ENCODE measurements at places on chromosomes 2 and 18.

DNA sequence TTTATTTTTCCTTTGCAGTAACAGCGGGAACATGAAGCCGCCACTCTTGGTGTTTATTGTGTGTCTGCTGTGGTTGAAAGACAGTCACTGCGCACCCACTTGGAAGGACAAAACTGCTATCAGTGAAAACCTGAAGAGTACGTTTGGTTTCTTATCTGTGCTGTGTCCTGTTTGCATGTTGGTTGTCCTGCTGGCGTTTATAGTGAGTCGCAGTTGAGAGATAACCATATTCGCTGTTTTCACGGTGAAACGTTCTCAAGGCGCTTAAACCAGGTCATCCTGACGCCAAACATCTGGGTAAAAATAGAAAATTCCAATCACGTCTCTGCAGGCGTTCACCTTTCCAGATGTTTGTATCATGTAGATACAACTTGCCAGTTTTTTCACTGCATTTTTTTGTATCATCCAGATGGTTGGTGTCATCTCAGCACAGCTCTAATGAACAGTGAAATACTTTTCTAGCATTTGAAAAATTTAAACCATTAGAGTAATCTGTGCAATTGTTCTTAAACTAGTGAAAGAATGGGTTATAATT is 21.2 kb downstream of the CLUL1 start:
- no peak for DNase-seq

- DNase-seq: no peak
Observed at GRCh38 chr2:159684796-159685195, 27.5 kb upstream of the MARCHF7 start.

DNA sequence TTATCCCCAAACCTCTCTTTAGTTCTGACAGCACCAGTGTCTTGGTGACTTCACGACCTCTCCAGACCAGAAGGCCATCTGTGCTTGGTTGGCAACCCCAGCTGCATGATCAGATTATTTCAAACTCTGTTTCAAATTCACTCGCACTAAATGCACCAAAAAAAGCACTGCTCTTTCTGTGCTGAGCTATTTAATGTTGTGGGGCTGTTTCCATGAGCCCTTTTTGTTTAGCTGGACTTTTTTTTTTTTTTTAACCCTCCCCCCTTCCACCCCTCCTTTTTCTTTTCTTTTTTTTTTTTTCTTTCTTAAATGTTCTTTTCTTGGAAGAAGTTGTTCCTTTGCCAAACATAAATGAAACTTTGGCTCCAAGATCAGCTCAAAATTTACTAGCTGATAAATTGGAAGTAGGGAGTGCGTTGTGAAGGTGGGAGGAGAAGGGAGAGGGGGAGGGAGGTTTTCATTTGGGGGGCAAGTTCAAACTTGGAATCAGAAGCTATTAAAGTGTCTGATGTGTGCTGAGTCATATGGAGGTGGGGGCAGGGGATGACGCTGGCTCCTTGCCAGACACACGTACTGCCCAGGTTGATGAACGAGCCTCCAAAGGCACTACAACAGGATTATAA is 543.0 kb upstream of the TNP1 start:
- DNase-seq: no peak

- DNase-seq: no peak
Observed at GRCh38 chr2:82641598-82642180, 1817.4 kb downstream of the SUCLG1 start.

DNA sequence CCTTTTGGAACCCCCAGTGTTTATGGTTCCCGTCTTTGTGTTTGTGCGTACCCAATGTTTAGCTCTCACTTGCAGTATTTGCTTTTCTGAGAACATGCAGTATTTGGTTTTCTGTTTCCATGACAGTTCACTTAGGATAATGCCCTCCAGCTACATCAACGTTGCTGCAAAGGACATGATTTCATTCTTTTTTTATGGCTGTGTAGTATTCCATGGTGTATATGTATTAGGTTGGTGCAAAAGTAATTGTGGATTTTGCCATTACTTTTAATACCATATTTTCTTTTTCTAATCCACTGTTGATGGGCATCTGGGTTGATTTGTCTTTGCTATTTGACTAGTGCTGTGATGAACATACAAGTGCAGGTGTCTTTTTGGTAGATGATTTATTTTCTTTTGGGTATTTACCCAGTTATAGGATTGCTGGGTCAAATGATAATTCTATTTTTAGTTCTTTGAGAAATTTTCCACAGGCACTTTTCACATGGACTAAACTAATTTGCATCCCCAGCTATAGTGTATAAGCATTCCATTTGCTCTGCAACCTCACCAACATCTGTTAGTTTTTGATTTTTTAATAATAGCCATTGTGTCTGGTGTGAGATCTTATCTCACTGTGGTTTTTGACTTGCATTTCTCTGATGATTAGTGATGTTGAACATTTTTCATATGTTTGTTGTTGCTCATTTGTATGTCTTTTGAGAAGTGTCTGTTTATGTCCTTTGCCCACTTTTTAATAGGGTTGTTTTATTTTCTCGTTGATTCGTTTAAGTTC is 63.6 kb downstream of the CERS6 start:
- DNase-seq: no peak
